CD4-positive, alpha-beta T cell treated with Interleukin-21 for 1 hour (primary cell): ENCODE measurements at places on chromosomes 2 and 18.

GRCh38 chr2:19754907-19755306 is 146.9 kb downstream of the TTC32 start:
- no peak for DNase-seq

DNA sequence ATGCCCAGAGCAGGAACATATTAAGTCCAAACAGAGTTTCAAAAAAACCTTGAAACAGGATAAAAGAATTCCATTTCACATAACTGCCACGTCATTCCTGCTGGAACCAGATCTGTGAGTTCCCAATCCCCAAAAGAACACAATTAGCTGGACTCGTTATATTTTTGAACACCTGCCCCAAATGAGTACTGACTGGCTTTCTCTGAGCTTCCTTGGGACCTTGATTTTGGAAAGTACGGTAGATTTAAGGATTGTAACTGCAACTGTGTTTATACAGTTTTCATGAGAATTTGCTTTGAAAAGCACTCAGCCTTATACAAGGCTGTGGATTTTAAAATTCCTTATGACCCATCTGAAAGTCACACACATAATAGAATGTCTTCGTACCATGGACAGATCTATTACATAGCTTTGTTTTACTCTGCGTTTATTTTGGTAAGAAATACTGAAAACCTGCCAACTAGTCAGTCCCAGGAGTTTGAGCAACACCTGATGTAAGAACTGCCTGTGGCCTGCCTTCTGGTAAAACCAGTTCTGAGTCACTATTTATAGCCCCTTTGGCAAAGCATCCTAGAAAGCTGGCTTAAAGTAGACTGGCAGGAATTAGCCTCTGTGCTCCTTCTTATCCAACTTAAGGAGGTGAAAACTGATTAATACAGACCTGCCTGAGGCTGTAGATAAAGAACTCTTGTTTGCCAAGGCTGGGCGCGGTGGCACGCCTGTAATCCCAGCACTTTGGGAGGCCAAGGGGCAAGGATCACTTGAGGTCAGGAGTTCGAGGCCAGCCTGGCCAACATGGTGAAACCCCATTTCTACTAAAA is 48.1 kb downstream of the MERTK start:
- no peak for DNase-seq

DNA sequence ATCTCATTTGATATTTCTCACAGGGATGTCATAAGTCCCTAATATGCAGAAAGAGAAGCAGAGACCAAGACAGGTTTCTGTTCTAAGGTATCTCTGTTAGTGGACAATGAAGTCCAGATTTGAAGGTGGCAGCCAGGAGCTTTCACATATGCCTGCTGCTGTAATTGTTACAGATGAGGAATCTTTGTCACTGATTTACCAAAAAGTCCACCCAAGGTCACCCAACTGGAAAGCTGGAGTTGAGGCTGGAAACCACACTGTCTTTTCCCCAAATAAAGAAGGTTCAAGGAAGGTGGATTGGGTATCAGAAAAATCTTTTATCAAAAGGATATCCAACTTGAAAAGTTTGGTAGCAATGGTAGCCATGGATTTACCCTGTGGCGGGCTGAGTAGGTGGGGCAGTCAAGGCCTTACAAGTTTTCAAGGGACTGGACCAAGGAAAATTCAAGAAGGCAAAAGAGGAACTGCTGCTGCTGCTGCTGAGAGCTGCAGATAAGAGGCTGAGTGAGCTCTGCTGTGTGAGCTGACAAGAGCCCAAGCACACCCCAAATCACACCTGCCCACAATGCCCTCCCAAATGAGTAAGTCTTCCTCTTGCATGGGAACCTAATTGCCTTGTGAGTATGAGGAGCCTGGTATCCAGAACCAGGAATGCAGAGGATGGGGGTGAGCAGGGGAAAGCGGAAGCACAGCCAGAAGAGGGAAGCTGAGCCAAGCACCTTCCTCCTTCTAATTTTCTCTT is 241.2 kb downstream of the ANAPC1 start:
- DNase-seq = no peak

DNA sequence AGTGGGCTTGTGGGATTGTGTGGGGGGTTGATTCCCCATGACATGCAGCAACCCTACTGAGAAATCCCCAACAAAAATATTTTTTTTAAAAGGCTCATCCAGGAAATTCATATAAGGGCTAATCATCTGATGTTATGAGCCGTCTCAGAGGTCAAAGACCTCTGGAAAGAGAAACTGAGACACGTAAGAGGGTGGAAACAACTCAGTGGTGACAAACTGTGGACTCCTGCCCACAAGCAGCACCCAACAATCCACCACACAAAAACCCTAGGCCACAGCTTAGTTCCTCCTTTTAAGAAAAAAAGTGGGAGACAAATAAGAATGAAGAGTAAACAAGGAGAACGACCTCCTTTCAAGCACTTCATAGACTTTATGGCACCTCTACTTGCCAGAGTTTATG is 1096.1 kb upstream of the NRXN1 start:
- no peak for DNase-seq

DNA sequence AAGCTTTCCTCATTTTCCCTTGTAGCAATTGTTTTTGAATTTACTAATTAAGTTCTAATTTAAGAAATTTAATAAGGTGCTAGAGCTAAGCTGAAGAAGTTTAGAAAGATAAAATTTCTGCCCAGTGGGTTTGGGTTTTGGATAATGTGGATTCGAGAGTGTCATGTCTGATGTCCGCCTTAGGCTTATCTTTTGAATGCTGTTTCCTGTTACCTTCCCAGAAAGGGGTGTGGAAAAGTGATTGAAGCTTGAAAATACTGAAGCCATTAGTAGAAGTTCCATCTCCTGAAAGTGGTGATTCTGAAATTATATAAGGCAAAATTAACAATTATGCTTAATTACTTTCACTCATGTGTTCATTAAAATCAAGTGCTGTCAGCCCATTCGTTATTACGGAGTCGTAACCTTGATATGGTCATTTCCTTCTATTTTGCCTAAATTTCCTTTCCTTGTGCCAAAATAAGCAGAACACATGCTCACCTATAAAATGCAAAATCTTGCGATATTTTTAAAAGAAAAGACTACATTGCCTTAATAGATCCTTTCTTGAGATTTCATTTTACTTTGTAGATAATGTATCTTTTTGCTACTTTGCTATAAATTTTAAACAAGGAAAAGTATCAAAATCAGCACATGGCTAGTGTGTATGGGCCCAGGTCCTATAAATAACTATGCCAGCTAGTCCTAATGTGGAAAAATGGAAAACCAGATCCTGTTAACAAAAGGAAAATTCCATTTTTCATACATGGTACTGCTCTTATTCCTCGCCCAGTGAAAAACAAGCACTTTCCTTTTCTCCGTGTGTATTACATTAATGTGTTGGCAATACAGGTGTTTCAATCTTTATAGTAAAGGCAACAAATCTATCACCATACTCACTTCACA is 97.3 kb downstream of the ICOS start:
- DNase-seq = no peak

GRCh38 chr2:102241616-102242305 is 54.9 kb downstream of the IL1RL2 start:
- DNase-seq = no peak

DNA sequence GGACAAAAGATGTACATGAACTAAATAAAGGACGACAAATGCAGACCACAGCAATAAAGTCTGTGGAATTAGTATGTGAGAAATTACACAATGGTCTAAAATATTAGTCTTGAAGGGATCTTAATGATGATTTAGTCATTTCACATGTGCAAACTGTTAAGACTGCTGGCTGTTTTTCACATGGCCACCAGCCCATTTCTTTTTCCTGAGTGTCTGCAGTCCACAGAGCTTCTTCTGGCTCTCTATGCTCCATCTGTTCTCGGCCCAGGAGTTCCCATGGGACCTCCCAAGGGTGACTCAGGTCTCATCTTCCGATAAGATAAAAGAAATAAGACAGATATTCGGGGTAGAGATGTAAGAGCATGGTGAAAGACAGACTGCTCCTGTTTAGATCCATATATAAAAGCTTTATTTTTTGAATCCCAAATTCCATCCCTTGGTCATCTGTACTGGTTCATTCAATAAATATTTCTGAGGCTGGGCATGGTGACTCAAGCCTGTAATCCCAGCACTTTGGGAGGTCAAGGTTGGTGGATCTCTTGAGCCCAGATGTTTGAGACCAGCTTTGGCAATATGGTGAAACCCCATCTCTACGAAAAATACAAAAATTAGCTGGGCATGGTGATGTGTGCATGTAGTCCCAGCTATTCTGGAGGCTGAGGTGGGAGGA is 20.1 kb downstream of the IL1RL1 start:
- no peak for DNase-seq

GRCh38 chr2:158138255-158138654 is 36.6 kb downstream of the UPP2 start:
- DNase-seq = no peak

DNA sequence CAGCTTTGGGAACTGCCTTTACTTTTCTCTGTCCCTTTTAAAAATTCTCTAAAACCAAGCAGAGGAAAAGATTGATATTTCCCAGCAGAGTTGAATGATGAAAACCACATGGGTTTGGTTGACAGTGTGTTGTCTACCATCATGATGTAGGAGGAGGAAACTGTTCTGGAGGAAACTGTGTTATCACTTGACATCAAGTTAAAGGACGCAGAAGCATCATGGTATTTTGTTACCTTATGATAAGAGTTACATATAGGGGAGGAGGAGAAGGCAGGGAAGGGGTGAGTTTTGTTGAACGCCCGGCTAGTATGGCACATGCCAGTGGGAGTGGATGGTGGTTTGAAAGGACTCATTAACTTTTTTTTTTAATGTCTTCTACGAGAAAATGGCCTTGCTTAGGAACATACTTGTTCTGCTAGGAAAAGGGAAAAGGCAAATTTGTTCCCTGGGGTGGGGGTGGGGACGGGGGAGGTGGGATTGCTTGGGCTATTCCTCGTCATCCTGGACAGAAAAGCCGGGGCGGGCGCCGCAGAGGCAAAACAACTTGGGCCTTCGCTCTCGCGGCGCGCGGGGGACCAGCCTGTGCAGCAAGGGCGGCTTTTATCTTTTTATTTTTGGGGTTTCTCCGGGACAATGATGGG is 766 bp downstream of the TMEM17 start:
- DNase-seq = no peak

DNA sequence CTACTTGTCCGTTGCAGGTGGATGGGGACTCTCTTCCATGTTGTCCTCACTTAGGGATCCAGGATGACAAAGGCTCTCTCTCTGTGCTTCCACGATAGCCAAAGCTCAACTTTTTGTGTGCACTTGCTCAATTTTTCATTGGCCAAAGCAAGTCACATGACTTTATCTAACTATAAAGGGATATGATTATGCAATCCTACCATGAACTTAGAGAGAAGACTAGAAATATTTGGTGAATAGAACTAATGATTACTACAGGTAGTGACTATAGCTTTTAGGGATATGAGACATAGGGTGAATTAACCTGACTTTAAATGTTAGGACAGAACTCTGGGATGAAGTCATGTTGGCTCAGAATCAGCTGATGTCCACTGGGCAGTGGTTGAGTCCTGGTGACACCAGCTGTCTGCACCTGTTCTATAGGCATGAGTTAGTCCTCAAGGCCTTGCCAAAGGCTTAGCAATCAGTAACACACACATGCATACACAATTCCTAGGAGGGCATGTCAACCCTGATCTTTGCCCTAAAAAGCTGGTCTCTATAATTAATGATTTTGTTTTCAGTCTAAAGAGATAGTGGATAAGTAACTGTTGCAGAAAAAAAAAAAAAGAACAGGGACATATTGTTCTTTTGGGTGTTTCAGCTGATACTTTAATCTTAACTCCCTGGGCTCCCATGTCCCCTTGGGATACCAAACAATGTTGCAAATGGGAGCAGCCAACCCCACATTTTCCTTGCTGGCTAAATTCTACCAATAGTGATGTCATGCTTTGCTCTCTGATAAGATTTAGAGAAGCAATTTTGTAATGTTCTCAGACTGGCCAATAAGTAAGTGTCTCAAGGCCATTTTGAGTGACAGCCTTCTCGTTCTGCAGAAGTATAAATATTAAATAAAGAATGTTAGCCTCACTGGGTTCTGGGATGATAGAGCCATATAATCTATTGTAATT is 12.5 kb upstream of the HK2 start:
- DNase-seq = no peak

DNA sequence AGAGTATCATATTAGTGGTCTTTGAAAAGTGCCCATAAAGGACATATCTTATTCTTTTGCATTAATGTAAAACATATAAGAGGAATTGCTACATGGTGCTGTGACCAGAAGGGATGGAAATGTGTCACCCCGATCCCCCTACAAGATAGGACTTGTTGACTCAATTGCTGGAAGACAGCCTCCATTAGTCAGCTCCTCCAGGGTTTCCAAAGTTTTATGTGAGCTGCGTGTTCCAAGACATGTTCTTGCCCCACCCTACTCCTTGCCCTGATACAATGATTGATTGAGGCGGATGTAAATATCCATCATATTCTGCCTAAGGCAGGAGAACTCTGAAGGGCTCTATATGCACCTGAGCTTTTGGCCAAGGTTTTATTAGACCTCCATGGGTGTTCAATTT is 541.0 kb upstream of the ZEB2 start:
- no peak for DNase-seq

DNA sequence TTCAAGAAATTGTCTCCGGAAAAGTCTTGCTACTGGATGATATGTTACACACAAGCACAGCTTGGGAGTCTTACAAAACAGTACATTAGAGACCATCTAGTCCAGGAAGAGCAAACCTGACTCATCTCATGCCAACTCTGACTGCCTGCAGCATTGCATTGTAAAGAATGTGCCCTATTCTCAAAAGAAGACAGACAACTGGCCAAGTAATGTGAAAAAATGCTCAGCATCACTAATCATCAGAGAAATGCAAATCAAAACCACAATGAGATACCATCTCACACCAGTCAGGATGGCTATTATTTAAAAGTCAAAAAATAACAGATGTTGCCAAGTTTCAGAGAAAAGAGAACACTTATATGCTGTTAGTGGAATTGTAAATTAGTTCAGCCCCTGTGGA is 42.7 kb upstream of the GORASP2 start:
- no peak for DNase-seq

GRCh38 chr2:107569496-107569895 is 257.2 kb upstream of the RGPD4 start:
- no peak for DNase-seq

- no peak for DNase-seq
These were observed 35.2 kb downstream of the E2F6 start for GRCh38 chr2:11430729-11431128.

- no peak for DNase-seq
These were observed 134.6 kb downstream of the TMEFF2 start for GRCh38 chr2:192060161-192060560.

GRCh38 chr2:147232225-147232669 is 612.6 kb upstream of the ACVR2A start:
- no peak for DNase-seq

DNA sequence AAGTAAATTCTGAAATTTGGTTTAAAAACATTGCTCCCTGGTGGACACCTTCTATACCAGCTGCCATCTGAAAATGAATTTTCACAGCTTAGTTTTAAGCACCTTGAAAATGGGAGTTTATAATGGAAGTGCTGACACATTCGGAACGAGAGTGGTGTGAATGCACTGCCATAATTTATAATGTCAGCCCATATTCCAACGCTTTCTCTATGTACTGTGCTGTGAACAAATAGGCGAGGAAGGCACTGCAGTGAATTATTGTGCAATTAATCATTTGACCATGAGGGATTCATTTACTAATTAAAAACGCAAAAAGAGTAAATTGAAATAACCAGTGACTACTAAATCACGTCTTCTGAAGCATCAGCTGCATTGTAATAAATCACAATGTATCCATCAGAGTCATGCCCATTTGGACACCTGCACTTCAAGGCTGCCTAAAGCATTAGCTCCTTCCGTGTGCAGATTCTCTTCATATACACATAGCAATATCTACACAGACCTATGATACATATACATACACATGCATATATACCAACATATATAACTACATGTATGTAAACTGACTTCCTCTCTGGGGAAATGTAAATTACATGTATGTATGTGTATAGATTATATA is 699.8 kb downstream of the GALR1 start:
- DNase-seq = no peak

- no peak for DNase-seq
These were observed 54.9 kb downstream of the EPHA4 start for GRCh38 chr2:221517146-221517695.
